ENCODE measurements at places on chromosomes 2 and 18.

- DNase-seq: no peak
Measured at GRCh38 chr2:8306530-8307351, 375.1 kb upstream of the ID2 start.

GRCh38 chr2:56739413-56739812 is 555.6 kb downstream of the CCDC85A start:
- DNase-seq: no peak

DNA sequence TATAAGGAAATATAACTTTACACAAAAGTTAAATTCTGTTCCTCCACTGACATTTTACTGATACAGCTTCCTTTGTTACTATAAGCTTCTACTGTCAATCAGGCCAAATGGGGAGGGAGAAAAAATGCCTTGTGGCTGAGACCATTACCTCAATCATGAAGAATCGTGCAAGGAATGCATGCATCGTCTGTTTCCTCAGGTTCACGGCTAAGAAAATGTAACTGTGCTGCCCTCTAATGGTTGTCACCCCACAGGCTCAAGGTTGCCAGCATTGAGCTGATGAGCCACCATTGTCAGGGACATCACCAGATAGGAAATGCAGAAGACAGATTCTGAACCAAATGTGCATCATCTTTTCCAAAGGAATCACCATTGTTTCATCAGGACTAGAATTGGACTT is 426.9 kb downstream of the CDH2 start:
- DNase-seq: no peak

DNA sequence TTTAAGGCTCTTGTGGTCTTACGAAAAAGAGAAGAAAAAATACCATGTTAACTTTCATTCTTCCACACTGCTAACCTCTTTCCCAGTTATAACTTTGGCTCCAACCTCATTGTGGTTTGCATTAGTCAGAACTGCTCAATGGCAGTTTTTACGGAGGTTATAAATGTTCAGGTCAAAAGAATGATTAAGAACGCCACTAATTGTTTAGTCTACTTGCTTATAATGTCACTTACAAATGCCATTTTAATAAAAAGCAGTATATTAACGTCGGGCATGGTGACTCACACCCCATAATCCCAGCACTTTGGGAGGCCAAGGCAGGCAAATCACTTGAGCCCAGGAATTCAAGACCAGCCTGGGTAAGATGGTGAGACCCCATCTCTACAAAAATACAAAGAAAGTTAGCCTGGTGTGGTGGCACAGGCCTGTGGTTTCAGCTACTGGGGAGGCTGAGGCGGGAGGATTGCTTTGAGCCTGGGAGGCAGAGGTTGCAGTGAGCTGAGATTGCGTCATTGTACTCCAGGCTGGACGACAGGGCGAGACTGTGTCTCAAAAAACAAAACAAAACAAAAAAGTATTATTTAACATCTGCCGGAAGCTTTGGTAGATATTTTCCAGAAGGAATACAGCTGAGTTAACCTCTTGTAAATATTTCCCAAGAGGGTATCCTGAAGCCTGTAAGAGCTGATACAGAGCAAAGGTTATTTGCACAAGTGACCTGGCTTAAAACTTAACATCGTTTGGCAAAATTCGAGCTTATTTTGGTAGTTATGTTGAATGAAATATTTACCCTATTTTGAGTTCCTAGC is 5.1 kb downstream of the AGPS start:
- DNase-seq: no peak

DNA sequence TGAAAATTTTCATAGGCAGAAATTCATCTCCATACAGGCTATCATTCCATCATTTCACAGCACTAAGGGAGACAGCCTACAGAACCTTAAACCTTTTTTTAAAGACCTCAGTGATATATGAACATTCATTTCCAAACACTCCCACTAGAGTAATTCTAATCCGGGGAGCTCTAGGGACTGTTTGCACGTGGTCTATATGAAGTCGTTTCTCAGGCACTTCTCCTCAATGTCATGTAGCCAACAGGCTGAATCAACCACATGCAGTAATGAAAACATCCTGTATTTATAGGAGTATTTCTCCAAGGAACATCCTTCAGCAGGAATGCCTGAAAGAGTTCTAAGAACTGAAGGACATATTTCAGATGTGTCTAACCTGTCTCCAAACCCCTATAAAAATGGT is 97.3 kb upstream of the CREB1 start:
- no peak for DNase-seq

GRCh38 chr18:495017-495416 is 5.5 kb downstream of the COLEC12 start:
- no peak for DNase-seq

GRCh38 chr2:48183991-48184390 is 277.7 kb upstream of the FBXO11 start:
- no peak for DNase-seq

DNA sequence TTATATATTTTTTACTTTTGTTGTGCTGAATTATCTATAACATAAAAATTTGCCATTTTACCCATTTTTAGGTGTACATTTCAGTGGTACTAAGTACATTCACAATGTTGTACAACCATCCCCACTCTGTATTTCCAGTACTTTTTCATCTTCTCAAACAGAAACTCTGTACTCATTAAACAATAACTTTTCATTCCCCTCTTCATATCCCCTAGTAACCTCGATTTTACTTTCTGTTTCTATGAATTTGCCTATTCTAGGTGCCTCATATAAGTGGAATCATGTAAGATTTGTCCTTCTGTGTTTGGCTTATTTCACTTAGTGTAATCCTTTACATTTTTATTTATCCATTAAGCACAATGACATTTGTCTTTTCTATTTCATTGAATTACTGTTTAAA is 51.3 kb downstream of the GTF2A1L start:
- DNase-seq: no peak

- DNase-seq: no peak
Measured at GRCh38 chr2:46988733-46989481, 73.3 kb upstream of the MCFD2 start.

DNA sequence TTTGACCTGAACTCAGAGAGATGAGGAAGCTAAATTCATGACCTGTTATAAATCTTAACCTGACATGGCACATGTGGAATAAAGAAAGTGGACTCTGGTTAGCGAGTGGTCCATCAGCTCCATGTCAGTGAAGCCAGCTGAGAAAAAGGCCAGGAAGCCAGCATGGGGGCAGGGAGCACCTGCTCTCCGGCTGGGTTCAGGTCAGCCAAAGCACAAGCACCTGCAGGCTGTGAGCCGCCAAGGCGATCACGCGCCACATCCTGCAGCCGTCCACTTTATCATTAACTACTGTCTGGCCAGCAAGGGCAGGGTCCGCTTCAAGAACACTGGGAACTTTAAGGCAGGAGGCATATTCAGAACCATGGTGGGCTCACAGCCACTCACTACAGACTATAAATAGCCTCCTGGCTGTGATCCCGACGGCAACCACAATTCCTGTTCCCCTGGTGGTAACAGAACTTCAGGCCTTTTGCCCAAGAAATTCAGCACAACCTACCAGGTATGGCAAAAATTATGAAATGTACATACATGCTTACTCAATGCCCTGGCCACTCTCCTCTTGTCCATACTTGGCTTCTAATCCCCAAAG is 35.5 kb downstream of the ACVR1 start:
- no peak for DNase-seq

DNA sequence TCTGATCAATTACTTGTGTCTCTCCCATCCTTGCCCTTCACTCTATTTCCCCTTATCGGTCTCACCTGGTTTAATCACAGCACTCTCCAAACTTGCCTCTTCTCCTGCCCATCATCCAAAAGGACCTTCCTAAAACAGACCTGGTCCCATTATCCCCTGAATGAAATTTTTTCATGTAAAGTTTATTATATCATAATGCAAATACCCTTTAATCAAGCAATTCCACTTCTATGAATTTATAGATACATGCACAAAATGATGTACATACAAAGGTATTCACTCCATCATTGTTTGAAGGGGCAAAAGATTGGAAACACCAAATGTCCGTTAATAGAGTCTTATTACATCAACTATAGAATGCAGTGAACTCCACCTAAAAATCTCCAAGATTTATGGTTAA is 88.1 kb upstream of the PKDCC start:
- no peak for DNase-seq

GRCh38 chr2:39728941-39729351 is 50.1 kb downstream of the THUMPD2 start:
- DNase-seq: no peak

DNA sequence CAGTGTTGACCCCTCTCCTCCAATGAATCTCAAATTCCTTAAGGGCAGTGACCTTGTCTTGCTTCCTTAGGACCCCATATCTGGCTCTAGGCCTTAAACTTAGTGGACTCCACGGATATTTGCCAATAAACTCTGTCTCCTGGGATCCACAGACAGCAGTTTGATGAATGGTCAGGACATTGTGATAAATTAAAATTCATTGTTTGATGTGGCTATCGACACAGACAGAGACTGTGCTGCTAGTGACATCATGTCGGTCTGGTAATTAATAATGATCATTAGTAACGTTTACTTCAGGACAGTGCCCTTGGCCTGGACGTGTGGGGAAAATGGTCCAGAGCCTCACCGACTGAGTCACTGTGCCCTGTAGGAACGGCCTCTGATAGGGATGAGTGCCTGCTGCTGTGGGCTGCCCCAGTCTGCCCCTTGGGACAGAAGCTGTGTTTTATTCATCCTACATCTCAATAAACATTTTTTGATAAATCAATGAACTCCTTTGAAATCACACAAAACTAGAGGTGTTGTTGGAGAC is 5.2 kb upstream of the SLC35F6 start:
- DNase-seq: no peak

GRCh38 chr2:181404472-181404871 is 52.7 kb upstream of the ITGA4 start:
- no peak for DNase-seq

DNA sequence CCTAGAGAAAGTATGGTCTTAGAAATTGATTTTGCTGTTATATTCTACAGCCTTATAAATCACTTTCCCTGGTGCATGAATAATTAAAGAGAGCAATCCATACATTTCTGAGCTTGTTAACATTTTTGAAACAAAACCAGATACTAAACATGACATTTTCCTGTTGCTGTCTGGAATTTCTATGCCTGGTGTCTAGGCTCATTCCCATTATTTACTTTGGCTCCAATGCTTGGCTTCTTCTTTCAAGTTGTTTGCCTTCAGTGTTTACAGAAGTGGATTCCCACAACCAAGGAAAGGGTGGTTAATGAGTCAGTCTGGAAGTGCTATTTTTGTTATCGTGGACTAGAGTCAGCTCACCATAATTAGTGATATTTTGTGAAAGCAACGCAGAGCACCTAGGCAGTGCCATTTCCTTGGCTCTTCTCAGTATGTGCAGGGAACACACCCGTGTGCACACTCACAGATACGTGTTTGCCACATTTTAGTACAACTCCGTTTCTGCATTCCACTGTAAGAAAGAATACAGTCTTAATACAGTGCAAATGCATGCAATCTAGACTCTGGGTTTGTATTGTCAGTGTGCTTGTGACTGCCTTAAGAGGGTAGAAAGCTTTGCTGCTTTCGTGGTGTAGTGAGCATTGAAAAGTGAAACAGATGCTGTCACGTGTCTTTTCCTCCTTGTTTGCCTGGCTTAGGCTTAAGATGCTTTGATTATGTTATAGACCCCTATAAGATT is 185.0 kb upstream of the RASGRP3 start:
- no peak for DNase-seq

DNA sequence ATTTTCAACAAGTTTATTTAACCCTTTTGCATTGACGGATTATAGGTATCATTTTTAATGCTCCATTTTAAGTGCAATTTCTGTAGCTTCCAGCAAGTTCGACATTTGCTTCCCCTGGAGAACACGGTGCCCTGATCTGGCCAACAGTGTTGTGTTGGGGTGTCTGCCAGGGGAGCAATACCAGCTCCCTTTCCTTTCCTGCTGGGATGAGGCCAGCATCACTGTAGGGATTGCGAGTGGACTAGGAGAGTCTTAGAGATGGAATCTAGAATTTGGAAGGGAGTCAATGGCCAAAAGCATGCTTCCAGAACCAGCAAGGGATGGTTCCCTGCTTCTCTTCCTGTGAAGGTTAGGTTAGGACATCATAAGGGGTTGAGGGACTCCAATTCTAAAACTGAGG is 135.2 kb downstream of the RTN4 start:
- no peak for DNase-seq

- DNase-seq: no peak
Measured at GRCh38 chr2:165609672-165610071, 140.2 kb downstream of the CSRNP3 start.

GRCh38 chr2:39875182-39875913 is 96.3 kb upstream of the THUMPD2 start:
- DNase-seq: no peak

- no peak for DNase-seq
Measured at GRCh38 chr18:63917817-63918216, 10.1 kb downstream of the SERPINB10 start.

DNA sequence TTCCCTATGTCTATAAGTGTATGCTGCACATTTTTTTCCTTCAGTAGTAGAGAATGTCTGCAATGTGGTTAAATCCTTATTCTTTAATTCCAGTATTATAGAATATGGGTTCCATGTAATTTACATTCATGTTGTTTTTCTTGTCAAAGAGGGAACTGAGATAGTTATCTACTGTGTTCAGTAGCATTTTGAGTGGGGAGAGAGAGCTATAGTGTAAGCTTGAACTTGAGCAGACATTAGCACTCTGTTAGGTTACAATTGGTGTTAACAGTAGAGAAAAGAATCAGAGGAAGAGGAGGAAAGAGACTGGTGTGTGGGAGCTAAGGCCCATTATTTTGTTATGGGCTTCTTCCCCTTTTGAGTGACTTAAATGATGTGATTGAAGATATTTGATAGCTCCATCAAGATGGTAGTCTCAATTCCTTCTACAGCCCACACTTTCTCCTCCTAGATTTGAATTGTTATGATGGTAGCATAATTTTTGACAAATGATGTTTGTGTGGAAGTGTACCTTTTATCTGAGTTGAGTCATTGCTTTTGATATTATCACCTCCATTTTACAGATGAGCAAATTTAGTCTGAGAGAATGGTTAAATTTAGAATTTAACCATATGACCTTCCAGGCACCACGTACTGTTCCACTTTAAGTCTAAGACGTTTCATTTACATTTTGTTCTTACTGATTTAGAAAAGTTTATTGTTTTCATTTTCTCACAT is 71.3 kb downstream of the FMNL2 start:
- no peak for DNase-seq

- DNase-seq: no peak
Measured at GRCh38 chr18:79555885-79556284, 123.7 kb upstream of the CTDP1 start.

- DNase-seq: no peak
Measured at GRCh38 chr2:119149611-119150010, 8.9 kb downstream of the C1QL2 start.

- no peak for DNase-seq
Measured at GRCh38 chr2:235025800-235026536, 74.2 kb downstream of the SH3BP4 start.

DNA sequence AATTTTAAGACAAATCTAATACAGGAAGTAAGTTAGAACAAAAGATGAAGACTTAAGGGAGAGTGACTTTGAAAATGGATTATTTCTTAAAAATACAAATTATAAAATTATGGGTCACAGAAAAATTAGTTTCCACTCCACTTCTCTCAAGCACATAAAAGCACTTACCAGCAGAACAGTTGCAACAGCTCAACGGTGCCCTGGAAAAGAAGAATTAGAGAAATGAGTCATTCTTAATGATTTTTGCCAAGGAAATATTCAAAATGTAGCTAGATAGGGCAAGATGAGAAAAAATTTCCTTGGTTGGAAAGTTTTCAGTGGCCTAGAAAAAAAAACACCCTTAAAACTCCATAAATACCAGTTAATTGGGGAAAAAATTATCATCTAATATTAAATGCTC is 2185.6 kb upstream of the CELF4 start:
- DNase-seq: no peak
